Activated T-helper 1 cell treated with anti-CD3 and anti-CD28 coated beads, Interleukin-12 subunit alpha, Interleukin-12 subunit beta, Interleukin-2, Interleukin-4 antibody, amounts not matched to agents 30 ng/mL and 10 ng/mL and 1 ng/mL, durations not matched to agents 14 hours and 24 hours and 36 hours (primary cell): ENCODE measurements at places on chromosomes 11 and 22.

DNA sequence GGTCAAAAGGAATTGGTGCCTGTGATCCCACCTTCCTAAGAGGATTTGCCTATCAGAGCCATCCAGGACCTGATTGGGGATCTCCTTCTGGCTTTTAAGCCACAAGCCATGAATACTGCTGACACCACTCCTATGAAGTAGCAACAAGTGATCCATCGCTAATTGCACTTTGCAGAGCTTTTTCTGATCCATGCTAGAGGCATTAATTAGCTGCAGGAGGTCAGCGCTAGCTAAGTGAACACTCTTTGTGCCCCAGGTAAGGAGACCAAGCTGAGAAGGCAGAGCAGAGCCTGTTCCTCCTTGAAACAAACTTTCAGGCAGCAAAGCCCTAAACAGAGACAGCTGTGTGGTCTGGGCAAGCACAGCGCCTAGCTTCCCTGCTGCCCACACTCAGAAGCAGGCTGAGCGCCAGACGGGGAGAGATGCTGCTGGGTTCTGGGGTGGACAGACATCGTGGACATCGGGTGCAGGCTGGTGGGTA lies 122.2 kb downstream of the ABTB2 start:
- no peak for DNase-seq

- no peak for DNase-seq
These were observed 3.5 kb downstream of the H19 start for GRCh38 chr11:1994121-1994520.

DNA sequence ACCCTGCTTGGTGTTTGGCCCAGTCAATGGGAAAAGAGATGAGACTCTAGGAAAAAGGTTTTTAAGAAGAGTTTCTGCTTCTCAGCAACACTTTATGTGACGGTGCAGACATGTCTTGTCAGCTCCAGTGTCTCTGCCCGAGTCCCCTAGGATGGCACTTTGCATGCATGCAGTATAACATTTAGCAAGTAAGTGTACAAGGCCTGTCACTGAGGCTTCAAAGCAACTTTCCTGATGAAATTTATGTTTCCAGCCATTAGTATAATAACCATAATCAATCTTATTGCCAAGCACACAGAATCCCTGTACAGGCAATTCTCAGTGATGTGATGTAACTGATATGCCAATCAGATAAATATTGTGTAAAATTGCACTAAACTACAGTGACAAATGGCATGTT lies 248.1 kb upstream of the PLET1 start:
- no peak for DNase-seq

DNA sequence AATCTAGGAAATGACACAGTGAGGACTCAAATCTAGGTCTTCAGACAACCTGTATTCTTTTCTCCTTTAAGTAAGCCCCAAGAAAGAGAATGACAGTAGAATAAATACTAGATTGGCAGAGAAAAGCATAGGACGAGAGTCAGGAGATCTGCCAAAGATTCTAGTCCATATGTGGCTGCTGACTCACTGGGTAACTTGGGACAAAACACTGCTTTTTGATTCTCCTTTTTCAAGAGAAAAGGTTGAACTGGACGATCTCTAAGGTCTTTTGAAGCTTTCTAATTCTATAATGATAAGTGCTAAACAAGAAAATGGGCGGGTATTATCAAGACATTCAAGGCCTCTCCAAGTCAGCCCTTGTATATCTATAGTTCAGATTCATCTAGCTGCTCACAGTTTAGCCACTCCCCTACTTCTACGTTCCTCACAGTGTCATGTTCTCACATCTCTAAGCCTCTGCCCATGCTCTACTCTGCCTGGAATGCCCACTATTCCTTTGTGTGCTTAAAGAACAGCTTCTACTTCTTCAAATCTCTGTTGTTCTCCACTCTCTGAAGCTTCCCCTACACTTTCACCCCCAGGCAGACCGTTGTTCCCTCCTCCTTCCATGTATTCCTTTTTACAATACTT lies 53.0 kb downstream of the RELT start:
- DNase-seq, result no peak

DNA sequence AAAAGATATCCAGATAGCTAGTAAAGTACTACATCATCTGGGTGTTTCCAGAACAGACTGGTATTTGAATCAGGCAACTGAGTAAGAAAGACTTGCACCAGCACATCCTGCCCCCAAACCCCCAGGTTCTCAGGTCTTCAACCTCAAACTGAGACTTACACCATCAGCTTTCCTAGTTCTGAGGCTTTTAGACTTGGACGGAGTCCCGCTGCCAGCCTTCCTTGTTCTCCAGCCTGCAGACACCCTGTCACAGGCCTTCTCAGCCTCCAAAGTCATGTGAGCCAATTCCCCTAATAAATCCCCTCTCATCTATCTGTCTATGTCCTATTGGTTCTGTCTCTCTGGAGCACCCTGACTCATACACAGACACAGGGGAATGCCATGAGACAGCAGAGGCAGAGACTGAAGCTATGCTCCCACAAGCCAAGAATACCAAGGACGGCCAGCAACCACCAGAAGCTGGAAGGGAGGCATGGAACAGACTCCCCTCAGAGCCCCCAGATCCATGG lies 10.9 kb downstream of the SMCO4 start:
- no peak for DNase-seq

- peak; percentile 90 for DNase-seq
These were observed 15.7 kb downstream of the DAGLA start for GRCh38 chr11:61695917-61696316.

DNA sequence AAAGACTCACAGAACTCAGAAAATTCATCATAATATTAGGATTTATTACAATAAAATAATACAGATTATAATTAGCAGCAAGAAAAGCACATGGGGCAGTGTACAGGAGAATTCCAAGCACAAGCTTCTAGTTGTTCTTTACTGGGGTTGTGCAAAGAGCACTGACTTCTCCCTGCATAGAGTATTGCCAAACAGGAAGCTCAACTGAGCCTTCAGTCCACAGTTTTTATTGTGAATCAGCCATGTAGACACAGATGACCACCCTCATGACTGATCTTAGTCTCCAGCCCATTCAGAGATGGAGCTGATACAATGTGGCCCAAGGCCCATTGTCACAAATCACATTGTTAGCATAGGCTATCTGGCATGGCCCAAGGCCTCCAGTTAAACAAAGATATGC lies 798.9 kb downstream of the KCNA4 start:
- no peak for DNase-seq
